ENCODE measurements at places on chromosomes 3 and 15. TPM values are rescaled to one million over a fixed set of nuclear protein-coding genes. Genes with fewer than 3 reads are reported as not detected.
A peak's percentile ranks its signal among the peaks of the same experiment; 100 is the strongest.

- no peak overlapping the region for H3K4me3 ChIP-seq
- no peaks in the 10 kb centered on the region for H3K4me1 ChIP-seq
- H3K27ac ChIP-seq, result no peak overlapping the region
- H3K36me3 ChIP-seq, result no peaks in the 10 kb centered on the region
- no peaks in the 10 kb centered on the region for H3K27me3 ChIP-seq
Observed at GRCh38 chr15:34279368-34279767, 54.6 kb downstream of the EMC4 start.

The CYP1A1 gene
- total RNA-seq, result under 0.01 TPM

The MORC1 gene
- total RNA-seq, result not detected

GRCh38 chr3:65265942-65266590 is 578.3 kb upstream of the ADAMTS9 start:
- H3K4me1 ChIP-seq, result no peaks in the 10 kb centered on the region
- H3K36me3 ChIP-seq, result no peaks in the 10 kb centered on the region
- no peak overlapping the region for H3K4me3 ChIP-seq

The GOLGA6B gene
- not detected for total RNA-seq

- H3K4me1 ChIP-seq, result peaks cover 35% of the 10 kb centered on the region
- peak; percentile 89 for DNase-seq
- H3K4me3 ChIP-seq, result no peak overlapping the region
- H3K27me3 ChIP-seq, result no peaks in the 10 kb centered on the region
Observed at GRCh38 chr15:25790000-25790660, 73.0 kb downstream of the ATP10A start.

The PLA2G4D gene
- total RNA-seq, result not detected
